Uterus (tissue), 4 donors: ENCODE measurements at places on chromosomes 12 and 14. TPM values are rescaled to one million over a fixed set of nuclear protein-coding genes. Genes with fewer than 3 reads are reported as not detected.

ZNF641 gene
- total RNA-seq: 71.5 TPM

SYCP3 gene
- 0.14 TPM for total RNA-seq

GPD1 gene
- total RNA-seq: not detected

MANSC1 gene
- total RNA-seq: 28.2 TPM

BMAL2 gene
- under 0.01 TPM for total RNA-seq

AKAP6 gene
- 15.9 TPM for total RNA-seq

WNT5B gene
- 20.9 TPM for total RNA-seq

GYS2 gene
- total RNA-seq: not detected

IL31 gene
- total RNA-seq: not detected

ZNF84 gene
- 29.7 TPM for total RNA-seq

ANO2 gene
- total RNA-seq: 0.59 TPM

GPN3 gene
- total RNA-seq: 15.2 TPM

ERO1A gene
- 34.0 TPM for total RNA-seq

RASSF9 gene
- total RNA-seq: 6.4 TPM

DNAI7 gene
- 0.77 TPM for total RNA-seq

GPRC5D gene
- not detected for total RNA-seq

IL26 gene
- total RNA-seq: not detected

ACOT4 gene
- not detected for total RNA-seq

IRAK3 gene
- total RNA-seq: 18.7 TPM

RNASE7 gene
- total RNA-seq: not detected

JAG2 gene
- total RNA-seq: 27.4 TPM

CMKLR1 gene
- 13.3 TPM for total RNA-seq

DLGAP5 gene
- not detected for total RNA-seq

TAS2R31 gene
- 10.2 TPM for total RNA-seq

PTPRR gene
- 0.62 TPM for total RNA-seq

CKAP4 gene
- 15.6 TPM for total RNA-seq

BCL2L14 gene
- not detected for total RNA-seq

ARHGAP9 gene
- 8.1 TPM for total RNA-seq

PPP4R4 gene
- 2.3 TPM for total RNA-seq

ACTN1 gene
- total RNA-seq: 147 TPM

AQP6 gene
- not detected for total RNA-seq

HRK gene
- not detected for total RNA-seq

IL23A gene
- not detected for total RNA-seq

TROAP gene
- total RNA-seq: 1.8 TPM

KRT83 gene
- total RNA-seq: not detected

RERG gene
- total RNA-seq: 133 TPM

ISM2 gene
- total RNA-seq: 0.69 TPM

PLEK2 gene
- not detected for total RNA-seq

P2RX2 gene
- total RNA-seq: not detected

ANKS1B gene
- 25.9 TPM for total RNA-seq

CLEC6A gene
- not detected for total RNA-seq

DCN gene
- total RNA-seq: 1,699 TPM

KRT7 gene
- 2.1 TPM for total RNA-seq
